GM12892 (cell line): ENCODE measurements at places on chromosomes 12 and 14.

- DNase-seq, result no peak
Observed at GRCh38 chr12:15931590-15932053, 20.5 kb downstream of the DERA start.

- DNase-seq, result no peak
Observed at GRCh38 chr12:113762155-113762881, 203.8 kb downstream of the RBM19 start.

DNA sequence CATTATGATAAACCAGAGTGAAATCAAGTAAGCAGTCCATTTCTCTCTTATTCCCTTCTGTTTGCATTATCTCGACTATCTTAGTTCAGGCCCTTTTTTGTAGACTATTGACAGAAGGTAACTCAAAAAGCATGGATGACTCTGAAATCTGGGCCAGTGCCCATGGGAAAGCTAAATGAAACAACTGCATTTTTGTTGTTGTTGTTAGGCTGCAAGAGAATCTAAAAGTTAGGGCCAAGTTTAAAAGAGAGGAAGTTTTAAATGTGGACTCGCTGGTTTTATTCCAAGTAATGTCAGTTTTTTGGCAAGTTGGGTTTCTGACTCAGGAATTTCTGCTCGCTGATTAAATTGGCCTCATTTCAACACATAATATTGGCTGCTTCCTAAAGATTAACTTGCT lies 201.1 kb downstream of the PIK3C2G start:
- DNase-seq, result no peak

DNA sequence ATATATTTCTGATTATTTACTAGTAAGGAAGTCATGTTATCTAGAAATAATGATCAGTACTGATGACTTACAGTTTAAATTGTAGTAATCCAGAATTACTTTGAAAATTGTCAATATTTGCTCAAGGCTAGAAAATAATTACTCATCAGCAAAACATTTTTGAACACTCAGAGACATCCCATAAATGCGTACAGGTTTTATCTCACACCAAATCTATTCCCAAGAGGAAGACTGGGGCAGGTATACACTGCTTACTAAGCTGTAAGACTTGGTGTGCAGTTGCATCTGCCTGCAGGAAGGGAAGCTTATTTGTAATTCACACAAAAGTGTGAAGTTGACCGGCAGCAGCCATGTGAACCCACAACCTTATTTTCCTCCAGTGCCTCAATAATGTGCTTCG lies 146.4 kb downstream of the CCER1 start:
- DNase-seq, result no peak

DNA sequence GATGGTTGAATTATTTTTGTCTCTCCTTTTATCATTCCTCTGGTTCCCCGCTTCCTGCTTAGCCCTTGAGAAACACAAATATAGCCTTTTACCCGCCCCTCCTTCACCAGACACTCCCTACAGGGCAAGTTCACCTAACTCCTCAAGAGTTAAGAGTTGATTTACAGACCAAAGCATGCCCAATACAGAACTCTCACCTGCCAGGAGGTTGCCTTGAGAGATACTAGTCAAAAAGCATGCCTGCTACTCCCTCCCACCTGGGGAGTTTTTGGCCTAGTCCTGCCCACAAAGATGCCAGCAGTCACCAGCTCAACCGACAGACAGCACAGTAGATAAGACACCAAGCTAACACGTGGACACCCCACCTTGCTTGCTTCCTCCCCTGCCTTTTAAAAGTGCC lies 11.2 kb downstream of the LGMN start:
- no peak for DNase-seq

- no peak for DNase-seq
Observed at GRCh38 chr12:42017051-42017450, 127.6 kb downstream of the GXYLT1 start.

GRCh38 chr14:100558966-100559365 lies 28.3 kb downstream of the BEGAIN start:
- DNase-seq, result no peak

- no peak for DNase-seq
Observed at GRCh38 chr12:68905733-68906132, 27.2 kb downstream of the CPM start.

DNA sequence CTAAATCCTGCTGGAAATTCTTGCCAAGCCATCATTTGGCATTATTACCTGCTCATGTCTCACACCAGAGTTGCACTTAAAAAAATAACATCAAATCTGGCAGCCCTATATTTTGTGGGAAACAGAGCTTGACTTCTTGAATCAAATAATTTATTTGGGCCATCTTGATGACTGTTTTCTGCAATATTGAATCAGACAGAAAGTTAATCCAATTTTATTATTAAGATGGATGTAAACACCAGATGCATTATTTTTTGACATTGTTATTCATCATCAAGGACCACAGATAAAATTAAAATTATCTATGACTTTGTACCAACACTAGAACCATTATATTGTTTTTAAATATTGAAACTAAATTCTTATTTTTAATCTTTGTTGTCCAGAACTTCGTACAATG lies 132.9 kb downstream of the PTPRR start:
- DNase-seq, result no peak

DNA sequence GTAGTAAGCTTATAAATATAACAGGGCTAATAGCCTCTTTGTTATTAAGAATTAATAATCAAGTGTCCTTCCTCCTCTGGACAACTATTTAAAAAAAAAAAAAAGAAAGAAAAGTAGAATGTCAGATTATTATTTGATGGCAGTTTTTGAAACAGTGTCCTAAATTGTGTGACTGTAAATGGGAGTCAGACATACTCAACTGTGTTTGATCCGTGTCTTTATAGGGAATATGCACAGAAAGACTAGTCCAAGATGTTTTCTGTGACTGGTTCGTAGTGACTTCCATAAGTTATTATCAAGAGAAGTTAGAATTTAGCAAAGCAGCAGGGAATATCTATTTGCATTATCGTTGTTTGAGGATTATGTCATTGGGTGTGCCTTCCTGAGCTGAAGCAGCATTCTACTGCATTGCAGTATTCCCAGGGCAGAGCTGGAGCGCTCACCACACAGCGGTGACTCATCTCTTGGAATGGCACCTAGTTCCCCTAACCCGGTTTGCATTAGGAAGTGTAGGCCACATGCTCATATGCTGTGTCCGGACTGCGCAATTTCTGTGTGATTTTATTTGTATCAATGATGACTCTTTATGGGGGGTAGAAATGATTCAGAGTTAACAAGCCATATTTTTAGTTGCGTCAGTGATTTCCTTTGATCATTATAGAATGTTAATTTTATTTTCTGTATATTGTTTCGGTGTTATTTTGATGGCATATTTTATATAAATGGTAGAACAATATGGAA lies 7.9 kb downstream of the DYNC1H1 start:
- DNase-seq, result no peak
